Glomerular endothelial cell (primary cell): ENCODE measurements at places on chromosomes 6 and 20.

DNA sequence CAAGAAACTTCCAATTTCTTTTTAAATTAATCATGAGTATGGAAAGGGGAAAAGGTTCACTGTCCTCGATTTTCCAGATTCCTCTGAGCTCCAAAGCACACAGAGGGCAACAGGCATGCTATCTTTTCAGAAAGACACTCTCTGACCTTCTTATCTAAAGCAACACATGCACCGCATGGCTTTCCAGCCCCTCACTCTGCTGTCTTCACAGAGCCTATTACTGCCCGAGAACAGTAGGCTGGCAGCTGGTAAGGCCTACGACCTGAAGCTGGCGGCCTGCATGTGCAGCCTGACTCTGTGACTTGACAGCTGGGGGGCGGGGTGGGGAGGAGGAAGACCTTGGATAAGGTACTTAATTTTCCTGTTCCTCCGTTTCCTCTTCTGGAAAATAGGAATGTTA is 86.3 kb downstream of the ELOVL4 start:
- no peak for DNase-seq

GRCh38 chr6:141426400-141426980 is 706.2 kb upstream of the GJE1 start:
- DNase-seq = no peak

DNA sequence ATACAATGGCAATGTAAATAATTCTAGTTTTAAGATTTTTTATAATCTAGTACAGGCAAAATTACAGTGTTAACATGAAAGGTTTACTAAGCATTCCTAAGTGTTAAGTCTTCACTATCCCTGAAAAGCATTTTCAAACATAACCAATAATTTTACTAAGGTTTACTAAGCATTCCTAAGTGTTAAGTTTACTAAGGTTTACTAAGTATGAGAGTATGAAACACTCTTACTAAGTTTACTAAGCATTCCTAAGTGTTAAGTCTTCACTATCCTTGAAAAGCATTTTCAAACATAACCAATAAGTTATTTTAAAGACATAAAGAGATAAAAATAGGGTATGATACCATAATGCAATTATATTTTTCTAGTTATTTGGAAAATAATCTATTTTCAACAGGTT is 82.6 kb downstream of the PRSS35 start:
- DNase-seq = no peak

GRCh38 chr6:13710552-13711323 is 897 bp downstream of the RANBP9 start:
- no peak for DNase-seq

DNA sequence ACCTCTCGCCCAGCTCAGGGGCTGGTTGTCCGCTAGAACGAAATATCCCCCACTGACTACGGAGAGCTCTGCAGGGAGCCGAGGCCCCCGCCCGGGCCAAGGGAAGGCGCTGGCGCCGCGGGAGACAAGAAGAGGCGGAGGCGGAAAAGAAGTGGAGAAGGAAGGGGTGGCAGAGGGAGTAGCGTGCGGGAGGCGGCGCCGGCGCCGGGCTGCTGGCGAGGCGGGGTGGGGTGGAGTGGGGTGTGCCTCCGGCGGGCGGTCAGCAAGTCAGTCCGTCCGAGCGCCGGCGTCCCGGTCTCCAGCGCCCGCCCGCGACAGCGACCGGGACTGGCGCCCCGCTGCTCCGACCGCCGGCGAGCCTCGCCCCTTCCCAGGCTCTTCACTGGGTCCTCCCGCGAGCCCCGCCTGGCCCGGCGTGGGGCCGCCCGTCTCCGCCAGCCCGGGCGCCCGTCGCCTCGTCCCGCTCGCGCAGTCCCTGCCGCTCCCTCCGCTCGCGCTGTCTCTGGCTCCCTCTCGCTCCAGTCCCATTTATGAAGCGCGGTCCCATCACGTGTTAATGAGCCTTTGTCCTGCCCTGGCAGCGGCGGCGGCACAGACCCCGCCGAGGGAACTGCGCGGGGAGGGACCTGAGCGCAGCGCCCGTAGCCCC is at the start of gene CNR1:
Gene CNR1, minus strand, starts transcription at position 504 of the 649 bp plus-strand sequence. CDS start 21,073 bp downstream, outside the sequence.
- no peak for DNase-seq

GRCh38 chr6:170421921-170422320 is 115.4 kb downstream of the FAM120B start:
- DNase-seq = no peak

DNA sequence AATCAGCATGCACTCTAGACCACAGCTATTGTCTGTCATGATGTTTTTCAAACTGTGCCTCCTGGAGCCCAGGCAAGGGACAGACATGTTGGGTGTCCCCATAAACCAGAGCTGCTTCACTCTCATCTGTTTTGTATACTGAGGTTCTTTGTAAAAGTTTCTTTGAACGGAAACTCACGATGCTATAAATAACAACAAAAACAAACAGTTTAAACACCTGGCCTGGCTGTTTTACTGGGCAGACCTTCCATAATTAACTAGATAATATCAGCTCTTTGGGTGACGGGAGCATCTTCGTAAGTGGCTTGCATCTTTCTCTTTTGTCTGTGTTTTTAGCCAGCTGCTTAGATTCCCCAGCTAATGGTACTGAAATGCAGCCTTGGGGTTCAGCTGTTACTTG is 190.3 kb downstream of the ZDHHC14 start:
- DNase-seq = no peak

- peak; percentile 83 for DNase-seq
Observed at GRCh38 chr20:17558154-17558940, 11.5 kb upstream of the DSTN start.

- no peak for DNase-seq
Observed at GRCh38 chr6:44051515-44051914, 75.7 kb downstream of the MRPL14 start.

DNA sequence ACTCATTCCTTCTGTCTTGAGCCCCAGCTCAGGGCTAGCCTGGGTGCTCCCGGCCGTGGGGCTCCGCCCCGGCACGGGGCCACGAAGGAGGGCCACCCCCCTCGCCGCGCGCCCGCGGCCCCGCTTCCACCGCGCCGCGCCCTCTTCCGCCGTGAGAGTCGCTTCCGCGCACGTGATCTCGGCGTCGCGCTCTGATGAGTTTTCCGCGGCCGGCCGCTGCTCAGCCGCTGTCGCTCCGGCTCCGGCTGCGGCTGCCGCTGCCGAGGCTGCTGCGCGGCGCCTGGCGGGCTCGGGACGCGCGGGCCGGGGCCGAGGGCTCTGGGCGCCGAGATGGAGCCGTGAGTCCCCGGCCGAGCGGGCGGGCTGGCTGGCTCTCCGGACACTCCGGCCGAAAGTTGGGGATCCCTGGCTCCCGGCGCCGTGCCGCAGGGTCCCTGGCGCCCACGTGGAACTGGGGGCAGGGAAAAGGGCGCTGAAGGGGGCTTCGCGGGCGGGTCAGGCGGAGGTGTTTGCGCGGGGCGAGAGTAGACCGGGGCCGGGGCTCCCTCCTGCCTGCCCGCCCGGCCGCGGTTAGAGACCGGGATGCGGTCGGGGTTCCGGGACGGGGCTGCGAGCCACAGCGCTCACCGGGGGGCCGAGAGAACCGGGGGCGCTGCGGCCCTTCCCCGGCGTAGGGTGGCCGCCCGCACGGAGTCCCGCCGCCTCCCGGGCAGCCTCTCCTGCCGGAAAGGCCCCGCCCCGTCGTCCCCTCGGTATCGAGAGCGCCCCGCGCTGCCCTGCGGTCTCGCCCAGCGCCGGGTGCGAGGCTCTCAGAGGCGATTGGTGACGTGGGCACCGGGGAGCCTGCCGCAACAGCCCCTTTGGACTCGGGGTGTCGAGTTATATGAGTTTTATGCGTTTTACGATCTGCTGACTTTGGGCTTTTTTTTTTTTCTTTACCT is at the start of gene TMEM181:
Gene TMEM181, plus strand, starts transcription at position 197 of the 941 bp plus-strand sequence. Its CDS starts 134 bp downstream, at position 331.
- DNase-seq = no peak

GRCh38 chr6:18165751-18166150 is 10.5 kb downstream of the KDM1B start:
- no peak for DNase-seq

DNA sequence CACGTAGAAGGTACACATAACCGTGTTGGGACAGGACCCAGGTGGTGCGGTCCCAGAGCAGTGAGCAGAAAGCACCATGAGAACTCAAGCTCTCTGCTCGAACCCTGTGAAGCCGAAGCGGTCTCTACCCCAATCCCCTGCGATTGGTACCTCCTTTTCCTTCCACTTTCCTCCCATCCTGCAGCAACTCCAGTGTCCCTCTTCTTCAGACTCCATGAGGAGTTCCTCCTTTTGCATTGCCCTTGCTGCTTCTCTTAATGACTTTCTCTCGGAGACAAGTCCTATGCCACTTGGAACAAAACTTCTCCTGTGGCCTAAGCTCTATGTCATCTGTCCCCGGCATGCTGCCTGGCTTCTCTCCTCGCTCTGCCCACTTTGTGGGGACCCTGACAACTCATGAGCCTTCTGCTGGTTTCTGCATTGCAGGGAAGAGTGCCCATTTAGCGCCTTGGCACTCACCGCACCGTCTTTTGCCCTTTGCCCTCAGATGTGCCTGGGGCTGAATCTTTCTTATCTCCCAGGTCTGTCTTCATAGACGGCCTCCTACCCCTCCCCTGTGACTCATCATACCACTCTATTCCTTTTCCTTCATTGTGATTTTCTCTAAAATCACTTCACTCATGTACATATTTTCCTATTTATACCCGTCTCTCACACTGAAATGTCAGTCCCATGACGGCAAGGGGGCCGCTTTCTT is 9.2 kb upstream of the ZNF831 start:
- DNase-seq = no peak

DNA sequence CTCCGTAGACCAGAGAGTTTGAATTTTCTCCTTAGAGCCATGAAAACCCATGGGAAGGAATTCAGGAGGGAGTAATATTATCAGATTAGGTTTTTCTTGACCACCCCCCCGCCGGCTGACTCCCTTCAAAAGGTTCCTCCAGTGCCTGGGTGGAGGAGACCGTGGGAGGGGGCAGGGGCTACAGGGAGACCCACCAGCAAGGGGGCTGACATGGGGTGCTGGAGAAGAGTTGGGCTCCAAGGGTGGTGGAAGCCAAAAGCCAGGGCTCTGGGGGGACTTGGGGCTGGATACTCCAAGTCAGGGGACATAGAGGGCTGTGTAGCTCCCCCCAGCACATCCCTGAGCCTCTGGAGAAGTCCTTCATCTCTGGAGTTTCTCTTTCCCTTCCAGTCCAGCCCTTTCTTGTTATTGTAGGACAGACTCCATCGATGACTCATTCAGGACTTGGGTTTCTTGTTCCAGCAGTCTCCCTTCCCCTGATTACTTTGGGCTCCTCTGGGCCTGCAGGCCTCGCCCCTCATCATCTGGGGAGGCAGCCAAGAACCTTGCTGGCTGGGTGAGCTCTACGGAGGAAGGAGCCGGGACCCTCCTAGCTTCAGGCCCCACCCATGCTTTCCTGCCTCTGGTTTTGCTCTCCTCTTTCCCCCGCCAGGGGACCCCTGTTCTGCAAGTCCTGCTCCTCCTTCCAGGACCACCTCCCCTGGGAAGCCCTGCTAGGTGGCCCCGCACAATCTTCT is 10.5 kb upstream of the KIAA1755 start:
- DNase-seq = peak; percentile 65

GRCh38 chr6:107064579-107065065 is 36.6 kb downstream of the MTRES1 start:
- no peak for DNase-seq

DNA sequence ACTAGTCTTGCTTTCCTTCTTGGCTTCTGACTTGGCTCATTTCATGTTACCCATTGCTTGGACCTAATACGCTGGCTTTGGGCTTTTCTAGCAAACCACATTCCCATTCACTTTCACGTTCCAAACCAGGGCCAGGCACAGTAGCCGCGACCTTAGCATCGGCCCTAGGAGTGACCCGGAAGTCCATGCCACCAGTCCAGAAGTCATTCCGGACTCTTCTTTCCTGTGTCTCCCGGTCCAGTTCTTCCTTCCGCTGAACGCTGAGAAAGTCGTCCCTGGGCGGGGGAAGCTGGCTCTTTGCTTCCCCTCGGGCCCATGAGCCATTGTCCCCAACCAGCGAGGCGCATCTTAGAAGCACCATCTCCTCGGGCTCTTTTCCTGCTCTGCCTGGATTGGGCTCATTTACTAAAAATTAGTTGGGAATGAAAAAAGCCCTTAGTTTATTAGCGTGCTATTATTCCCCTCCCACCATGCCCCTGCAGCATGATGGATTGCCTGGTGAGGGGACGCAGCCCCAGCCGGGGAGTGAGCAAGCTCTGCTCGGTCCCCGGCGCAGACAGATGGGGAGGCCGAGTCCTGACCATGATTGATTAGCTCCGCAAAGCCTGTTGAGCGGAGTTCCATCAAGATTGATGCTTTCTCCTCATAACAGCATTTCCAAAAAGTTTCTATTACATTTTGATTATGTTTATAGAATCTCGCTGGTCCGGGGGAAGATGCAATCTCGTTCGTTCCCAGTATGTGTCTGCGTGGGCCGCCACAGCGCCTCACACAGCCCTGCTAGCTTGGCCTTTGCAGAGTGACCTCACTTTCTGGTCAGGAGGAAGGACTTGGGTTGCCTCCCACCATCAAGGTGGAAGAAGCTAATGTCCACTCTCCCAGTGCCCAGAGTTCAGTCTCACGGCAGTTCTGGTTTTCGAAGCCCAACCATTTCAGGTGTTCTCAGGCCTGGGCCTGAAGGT is 115.1 kb upstream of the TOP1 start:
- DNase-seq = no peak

DNA sequence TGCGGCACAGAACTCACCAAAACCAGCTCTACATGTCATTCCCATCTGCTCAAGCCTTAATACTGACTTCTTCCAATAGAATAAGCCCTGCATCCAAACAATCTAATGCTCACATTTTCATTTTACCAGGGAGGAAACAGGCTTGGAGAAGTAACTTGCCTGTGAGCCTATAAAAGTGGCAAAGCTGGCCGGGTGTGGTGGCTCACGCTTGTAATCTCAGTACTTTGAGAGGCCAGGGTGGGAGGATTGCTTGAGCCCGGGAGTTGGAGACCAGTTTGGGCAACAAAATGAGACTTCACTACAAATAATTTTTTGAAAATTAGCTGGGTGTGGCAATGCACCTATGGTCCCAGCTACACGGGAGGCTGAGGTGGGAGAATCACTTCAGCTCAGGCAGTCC is 133.7 kb downstream of the LY86 start:
- no peak for DNase-seq

DNA sequence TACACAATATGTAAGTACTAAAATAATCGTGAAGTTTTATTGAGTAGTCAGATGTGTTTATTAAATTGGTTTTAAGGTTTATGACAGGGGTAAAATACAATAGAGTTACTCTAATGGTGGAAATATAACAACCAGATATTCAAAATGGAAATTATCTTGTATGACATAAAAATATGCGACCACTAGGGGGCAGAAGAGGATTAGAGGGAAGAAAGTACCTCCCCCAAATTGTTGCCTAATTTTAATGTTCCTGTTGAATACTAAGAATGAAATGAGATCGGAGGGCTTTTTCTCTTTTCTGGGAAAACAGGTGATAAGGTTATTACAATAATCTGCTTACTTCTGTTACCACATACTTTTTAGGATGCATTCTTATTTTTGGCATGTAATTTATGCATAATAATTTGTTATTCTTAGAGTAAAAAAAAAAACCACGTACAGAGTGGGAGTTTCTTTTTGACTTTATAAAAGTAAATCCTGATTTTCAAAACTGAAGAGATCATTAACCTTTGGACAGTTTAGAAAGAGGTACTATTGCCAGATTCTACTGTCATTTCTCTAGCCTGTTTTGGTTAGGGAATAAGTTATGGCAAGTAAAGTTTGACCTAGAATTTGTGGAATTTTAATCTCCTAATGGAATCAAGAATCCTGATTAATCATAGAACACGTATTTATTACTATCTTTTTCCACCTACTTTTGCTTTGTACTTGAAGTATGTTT is 159.2 kb downstream of the CD109 start:
- peak; percentile 33 for DNase-seq
